ENCODE measurements at places on chromosomes 16 and 17.

DNA sequence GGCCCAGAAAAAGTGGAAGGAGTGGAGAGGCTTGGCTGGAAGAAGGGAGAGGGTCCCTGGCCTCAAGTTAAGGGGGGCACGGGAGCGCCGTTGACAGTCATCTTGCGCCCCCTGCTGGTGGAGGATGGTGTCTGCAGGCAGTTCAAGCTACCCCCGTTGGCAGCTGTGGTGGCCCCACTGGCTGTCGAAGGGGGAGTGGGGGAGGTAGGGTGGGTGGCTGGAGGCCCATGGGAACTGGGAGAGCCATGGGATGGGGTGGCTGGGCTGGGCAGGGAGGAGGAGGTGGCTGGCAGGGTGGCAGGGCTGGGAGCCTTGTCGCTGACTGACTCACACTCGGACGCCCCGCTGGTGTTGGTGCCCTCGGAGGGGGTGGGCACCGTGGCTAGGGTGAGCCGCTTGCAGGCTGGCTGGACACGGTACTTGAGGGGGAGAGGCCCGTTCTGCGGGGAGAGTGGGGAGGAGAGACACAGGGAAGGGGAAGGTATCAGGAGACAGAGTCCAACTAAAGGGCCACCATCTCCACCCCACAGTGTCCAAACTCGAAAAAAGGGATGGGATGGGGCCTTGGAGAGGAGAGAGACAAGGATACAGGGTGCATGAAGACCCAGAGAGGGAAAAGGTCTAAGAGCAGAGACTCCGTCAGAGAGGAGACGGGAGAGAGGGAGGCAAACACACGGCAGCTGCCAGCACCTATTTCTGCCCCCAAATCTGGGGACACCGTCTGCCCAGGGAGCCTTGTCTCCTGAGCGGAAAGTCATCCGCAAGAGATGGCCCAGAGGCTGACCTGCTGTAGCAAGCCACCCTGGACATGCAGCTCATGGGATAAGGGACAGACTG lies 5.2 kb downstream of the CISD3 start:
- H3K4me3 ChIP-seq, result no peak overlapping the region
- H3K4me1 ChIP-seq, result peaks cover 43% of the 10 kb centered on the region
- no peak overlapping the region for H3K27ac ChIP-seq
- H3K27me3 ChIP-seq, result peaks cover 3% of the 10 kb centered on the region
- DNase-seq, result peak; percentile 74

DNA sequence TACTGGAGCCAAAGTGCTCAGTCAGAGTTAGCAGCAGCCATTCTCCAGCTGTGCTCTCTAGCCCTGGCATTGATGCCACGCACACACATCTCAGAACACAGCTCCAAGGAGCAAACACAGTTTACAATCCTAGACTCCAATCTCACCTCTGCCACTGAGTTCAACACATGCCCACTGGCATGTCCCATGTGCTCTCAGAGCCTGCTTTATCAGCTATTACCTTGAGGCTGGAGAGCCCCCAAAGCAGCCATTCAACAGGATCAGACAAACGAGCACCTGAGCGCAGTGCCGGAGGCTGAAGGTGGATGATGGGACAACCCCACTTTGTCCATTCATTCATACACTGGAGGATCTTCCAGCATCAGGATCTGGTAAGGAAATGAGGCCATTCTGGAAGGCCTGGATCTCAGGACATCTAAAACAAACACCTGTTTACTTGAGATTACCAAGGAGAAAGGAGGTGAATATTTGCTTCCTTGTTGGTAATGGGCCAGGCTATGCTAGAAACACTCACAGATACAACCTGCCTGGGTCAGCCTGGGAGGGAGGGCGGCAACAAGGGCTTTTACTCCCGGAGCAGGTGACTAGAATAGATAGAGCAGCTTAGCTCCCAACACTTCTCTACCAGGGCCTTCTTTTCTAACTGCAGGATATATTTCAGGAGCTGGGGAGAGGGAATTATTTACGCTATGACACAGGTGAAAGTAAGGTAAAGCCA lies 25.4 kb downstream of the RANBP10 start:
- H3K27ac ChIP-seq, result peak overlapping the region; percentile 53
- H3K4me1 ChIP-seq, result peaks cover 24% of the 10 kb centered on the region
- H3K27me3 ChIP-seq, result no peaks in the 10 kb centered on the region
- H3K36me3 ChIP-seq, result peaks cover 12% of the 10 kb centered on the region
- DNase-seq, result no peak
- no peak overlapping the region for H3K4me3 ChIP-seq

DNA sequence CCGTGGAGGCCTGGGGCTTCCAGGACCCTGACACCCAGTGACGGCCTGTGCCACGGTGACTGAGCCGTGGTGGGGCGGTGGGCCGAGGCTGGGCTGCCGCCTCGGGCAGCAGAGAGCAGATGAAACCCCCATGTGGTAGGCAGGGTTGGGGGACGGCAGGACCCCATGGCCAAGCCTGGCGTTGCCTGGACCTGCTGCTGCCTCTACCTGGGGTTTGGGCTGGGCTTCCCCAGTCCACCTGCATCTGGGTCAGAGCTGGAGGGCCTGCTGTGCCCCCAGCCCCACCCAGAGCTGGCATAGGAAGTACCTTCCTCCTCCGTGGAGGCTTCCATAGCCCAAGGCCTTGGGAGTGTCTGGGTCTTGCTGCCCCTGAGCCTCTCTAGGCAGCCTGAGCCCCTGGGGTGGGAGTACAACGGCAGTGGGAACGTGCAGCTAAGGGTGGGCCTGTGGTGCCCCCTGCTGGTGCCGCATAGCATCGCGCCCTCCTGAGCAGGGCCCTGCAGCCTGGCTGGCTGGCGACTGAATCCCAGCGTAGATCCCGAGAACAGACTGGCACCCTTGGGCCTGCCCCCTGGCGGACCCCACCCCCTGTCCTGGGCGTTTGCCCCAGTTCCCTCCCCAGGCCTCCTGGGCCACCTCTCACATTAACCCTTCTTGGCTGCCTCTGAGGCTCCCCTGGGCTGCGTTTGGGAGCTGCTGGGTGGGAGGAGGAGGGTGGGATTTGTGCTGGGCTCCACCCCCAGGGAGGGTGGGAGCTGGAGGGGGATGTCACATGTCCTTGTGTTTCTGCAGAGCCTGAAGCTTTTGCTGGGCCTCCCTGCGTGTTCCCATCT lies 12.6 kb upstream of the ATP6V0C start:
- no peaks in the 10 kb centered on the region for H3K4me1 ChIP-seq
- no peak overlapping the region for H3K27ac ChIP-seq
- no peak overlapping the region for H3K4me3 ChIP-seq
- H3K36me3 ChIP-seq, result peaks cover 2% of the 10 kb centered on the region
- DNase-seq, result peak; percentile 82

DNA sequence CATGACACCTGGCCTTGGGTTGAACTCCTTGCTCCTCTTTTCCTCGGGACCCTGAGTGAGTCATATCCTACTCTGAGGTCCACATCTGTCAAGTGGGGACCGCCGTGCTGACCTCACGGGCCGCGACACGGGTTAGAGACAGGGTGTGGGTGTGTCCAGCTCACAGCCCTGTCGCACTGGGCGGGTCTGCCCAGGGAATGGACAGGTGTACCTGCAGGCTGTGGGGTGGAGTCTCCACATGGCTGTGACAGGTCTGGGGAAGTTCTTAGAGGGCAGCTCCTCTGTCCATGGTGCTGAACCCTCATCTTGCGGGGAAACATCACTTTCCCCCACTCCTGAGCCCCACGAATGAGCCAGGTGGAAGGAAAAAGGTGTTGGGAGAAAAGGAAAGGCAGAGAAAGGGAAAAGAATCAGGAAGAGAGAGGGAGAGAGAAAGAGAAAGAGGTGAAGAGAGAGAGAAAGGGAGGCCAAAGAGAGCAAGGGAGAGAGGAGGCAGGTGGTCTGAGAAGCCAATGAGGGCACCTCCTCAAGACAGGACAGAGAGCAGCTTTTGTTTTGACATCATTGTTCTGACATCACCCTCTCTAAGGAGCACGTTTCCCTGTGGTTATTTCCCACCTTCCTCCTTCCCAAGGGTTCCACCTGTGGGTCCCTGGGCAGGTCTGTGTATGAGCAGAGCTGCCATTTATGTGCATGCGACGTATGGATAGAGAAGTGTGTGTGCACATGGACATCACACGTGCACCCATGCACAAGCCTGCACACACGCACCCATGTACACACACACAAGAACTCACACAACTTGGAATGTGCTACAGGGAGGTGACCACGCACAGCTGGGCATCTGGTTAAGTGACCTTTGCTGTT lies 32.6 kb upstream of the CBFA2T3 start:
- no peak overlapping the region for H3K4me3 ChIP-seq
- H3K27ac ChIP-seq, result no peak overlapping the region
- H3K4me1 ChIP-seq, result no peaks in the 10 kb centered on the region
- peaks cover 10% of the 10 kb centered on the region for H3K27me3 ChIP-seq
- H3K36me3 ChIP-seq, result no peaks in the 10 kb centered on the region

- no peaks in the 10 kb centered on the region for H3K36me3 ChIP-seq
- no peak for DNase-seq
- no peaks in the 10 kb centered on the region for H3K4me1 ChIP-seq
- H3K27me3 ChIP-seq, result no peaks in the 10 kb centered on the region
These were observed 181.1 kb downstream of the SOX9 start for GRCh38 chr17:72301887-72302286.

Measured in activated CD4-positive, alpha-beta memory T cell treated with anti-CD3 and anti-CD28 coated beads, Interleukin-2, amount 10 ng/mL, durations not matched to agents 7 days and 5 days (primary cell).